T-helper 22 cell (primary cell): ENCODE measurements at places on chromosomes 13 and 19.

- no peak for DNase-seq
Measured at GRCh38 chr13:27139565-27139964, 32.0 kb downstream of the USP12 start.

DNA sequence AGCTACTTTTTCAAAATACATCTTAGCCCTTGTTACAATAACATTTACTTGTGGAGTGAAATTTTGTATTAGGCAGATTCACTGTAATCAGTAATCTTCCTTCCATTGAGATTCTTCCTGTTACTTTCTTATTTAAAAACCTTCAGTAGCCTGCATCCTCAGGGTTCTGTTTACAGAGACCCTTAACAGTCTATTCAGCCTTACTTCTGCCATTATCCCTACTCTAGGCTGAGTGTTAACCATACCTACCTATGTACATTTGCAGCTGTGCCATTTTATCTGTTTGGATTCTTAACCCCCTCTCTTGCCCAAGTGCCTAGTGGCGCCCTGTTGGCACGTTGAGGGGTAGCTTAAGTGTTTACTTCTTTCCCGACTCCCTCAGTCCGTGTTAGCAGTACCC, 71.9 kb downstream of the LRCH1 start:
- DNase-seq: no peak

DNA sequence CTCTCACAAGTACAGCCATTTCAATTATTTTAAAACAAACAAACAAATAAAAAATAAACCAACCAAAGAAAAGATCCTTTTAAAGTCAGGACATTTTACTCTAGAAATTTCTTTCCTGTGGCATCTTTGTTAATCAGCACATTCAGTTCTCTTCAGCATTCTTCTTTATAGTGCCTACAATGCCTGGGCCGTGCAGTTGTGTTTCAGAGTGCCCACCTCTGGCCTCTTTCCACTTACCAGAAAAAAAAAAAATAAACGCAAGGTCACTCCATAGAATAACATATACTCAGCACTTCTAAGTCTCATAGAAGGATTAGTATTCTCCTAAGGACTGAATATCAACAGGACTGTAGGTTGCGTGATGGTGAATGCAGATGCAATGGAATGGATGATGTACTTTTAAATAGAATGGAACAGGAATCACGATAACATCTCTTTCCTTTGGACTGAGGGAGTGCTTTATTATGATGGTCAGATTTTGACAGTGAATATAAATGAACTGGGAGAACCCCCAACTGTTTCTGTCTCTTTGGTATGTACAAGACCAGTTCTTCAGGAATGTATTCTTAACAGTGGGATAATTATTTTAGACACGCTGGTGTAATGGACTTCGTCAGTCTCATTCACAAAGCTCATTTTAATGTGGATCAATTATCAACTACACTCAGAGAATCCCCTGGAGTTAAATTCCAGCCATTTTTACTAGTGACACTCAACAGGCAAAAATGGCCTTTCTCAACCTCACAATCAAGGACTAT, 125.0 kb upstream of the NBEA start:
- DNase-seq: no peak

- no peak for DNase-seq
Measured at GRCh38 chr19:41546386-41546789, 29.6 kb upstream of the CEACAM21 start.

DNA sequence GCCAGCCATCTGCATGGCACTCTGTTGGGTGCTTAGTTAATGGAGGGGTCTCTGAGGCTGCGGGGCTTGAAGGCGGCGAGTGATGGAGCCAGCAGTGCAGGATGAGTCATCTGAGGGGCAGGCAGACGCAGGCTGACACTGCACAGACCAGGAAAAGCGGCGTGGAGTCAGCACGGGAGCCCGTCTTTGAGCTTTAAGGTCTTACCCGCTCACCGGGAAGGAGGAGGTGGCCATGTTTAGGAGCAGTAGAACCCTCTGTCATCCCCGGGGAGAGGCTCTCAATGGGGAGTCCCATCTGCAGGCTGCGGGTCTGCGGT, 13.1 kb downstream of the NAXD start:
- DNase-seq: no peak

DNA sequence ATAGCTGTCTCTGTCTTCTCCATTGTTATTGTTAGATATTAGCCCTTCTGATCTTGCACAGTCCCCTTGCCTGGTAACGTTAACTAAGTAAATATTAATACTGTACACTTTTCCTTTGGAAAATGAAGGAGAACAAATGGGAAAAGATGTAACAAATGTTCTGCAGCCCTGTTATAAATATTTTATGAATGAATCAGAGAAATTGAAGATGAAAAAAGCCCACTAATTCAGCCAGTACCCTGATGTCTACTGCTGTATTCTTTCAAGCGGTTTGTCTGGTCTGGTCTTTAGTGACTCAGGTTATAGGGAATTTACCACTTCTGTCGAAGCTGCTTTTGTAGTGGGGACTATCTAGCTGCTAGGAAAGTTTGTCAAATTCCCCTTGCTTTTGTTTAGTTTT, 121.0 kb downstream of the COG6 start:
- no peak for DNase-seq

DNA sequence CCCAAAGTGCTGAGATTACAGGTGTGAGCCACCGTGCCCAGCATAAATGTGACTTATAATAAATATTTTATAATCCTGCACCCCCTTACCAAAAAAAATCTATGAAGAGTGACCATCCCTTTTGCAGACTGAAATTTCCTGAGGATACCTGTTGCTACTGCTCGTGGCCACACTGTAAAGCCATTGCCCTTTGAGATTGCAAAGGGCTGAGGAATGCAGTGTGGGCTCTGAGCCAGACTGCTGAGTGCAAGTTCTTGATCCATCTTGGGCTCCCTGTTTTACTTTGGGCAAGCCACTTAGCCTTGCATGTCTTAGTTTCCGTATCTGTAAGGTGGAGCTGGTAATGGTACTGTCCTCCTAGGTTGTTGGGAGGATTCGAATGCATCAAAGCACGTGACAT, 23.4 kb downstream of the SIPA1L3 start:
- DNase-seq: no peak

GRCh38 chr19:55085923-55086715, 10.4 kb downstream of the EPS8L1 start:
- DNase-seq: no peak

DNA sequence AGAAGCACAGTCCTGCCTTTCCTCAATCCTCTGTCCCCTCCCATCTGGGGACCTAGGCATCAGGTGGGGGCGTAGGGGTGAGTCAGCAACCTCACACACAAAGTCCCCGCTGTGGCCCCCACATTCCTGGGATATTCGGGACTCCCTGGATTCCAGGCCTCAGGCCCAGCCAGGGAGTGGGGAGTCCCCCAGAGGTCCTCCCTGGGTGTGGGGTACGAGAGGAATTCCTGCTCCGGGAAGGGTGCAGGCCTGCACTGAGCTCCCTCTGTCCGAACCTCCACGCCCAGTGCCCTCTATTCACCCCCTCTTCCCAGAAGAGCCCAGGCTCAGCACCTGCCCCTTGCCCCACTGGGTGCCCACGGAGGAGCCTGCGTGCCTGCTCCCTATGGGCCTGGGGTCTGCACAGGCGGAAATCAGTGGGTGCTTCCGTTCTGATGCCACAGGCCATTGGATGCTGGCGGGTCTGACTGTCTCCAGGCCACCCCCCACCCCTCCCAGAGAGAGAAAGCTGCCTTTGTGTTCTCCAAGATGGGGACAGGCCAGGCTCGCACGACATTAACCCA, 3.4 kb downstream of the CADM4 start:
- DNase-seq: no peak

- DNase-seq: no peak
Measured at GRCh38 chr13:76512721-76513145, 373.5 kb downstream of the KCTD12 start.

DNA sequence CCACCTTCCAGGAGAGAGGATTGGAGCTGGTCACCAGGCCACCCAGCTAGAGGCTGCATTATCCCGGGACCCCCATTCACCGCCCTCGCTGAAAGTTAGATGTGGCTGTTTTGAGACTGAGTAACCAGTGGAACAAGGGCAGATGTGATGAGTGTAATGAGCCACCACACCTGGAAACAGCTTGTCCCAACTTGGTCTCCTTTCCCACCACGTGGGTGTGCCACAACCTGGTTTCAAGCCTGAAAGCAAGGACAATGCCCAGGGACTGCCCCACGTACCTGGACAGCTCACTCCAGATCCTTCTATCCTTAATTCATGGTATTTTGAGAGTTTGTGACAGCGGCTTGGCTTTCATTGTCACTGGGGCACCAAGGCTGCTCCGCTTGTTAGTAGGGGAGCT, 7.0 kb downstream of the LGI4 start:
- no peak for DNase-seq

DNA sequence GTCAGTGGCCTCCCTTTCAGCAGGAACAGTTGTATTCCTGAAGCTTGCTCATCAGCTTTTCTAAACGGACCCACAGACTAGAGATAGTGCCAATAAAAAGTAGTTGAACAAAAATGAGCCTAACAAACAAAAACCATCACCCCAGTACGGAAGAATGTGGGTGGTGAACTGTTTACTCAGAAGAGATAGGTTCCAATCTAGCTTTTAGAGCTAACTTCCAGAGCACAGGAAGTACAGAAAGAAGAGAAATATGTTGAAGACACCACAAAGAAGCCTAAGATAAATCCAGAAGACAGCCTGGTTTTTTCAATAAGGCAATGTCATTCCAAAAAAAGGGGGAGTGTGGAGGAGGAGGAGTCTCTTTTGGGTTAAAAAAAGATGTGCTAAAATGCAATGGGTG, 2.8 kb upstream of the LMO7 start:
- no peak for DNase-seq

- no peak for DNase-seq
Measured at GRCh38 chr13:34430294-34430693, 511.8 kb upstream of the NBEA start.

GRCh38 chr13:20505405-20506366, 20.0 kb downstream of the CRYL1 start:
- no peak for DNase-seq

DNA sequence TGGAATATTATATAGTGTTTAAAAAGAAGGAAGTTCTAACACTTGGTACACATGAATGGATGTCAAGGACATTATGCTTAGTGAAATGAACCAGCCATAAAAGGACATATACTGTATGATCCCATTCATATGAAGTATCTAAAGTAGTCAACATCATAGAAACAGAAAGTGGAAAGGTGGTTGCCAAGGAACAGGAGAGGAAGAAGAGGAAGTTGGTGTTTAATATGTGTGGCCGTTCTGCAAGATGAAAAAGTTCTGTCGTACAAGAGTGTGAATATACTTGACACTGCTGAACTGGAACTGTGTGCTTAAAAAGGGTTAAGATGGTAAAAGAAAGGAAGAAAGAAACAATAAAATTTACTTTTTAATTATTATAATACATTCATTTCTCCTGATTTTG, 33.1 kb upstream of the C1QTNF9 start:
- no peak for DNase-seq

DNA sequence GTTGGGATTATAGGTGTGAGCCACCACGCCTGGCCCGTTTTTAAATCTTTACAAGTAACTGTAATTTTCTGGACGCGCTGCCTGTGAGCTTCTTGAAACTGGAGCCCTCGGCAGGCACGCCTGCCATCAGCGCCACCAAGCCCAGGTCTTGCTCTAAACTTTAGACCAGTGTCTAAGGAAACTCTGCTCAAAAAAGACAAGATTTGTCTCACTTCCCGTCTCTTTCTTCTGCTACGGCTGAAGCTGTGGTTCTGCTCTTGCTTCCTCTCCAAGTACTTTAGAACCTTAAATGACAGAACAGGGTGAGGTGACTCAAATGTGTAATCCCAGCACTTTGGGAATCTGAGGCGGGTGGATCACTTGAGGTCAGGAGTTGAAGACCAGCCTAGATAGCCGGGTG, 24.9 kb downstream of the RCN3 start:
- DNase-seq: no peak

DNA sequence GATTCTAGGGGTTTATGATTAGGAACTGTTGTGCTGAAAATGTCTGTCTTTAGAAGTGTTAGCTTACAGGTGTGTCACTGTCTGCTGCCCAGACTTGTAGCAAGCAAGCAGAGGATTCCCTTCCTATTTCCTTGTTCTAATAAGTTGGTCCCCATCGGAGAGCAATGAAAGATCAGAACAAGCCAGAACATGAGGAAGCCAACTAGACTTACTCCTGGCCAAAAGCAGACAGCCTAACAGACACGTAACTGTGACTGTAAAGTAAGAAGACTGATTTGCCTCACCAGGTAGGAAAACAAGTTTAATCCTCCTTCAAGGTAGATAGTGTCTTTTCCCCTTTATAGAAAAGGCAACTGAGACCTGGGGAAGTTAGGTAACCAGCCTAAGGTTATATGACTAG, 12.5 kb downstream of the POLR1D start:
- DNase-seq: no peak

GRCh38 chr19:52778811-52779210, 7.8 kb downstream of the ZNF600 start:
- DNase-seq: no peak

DNA sequence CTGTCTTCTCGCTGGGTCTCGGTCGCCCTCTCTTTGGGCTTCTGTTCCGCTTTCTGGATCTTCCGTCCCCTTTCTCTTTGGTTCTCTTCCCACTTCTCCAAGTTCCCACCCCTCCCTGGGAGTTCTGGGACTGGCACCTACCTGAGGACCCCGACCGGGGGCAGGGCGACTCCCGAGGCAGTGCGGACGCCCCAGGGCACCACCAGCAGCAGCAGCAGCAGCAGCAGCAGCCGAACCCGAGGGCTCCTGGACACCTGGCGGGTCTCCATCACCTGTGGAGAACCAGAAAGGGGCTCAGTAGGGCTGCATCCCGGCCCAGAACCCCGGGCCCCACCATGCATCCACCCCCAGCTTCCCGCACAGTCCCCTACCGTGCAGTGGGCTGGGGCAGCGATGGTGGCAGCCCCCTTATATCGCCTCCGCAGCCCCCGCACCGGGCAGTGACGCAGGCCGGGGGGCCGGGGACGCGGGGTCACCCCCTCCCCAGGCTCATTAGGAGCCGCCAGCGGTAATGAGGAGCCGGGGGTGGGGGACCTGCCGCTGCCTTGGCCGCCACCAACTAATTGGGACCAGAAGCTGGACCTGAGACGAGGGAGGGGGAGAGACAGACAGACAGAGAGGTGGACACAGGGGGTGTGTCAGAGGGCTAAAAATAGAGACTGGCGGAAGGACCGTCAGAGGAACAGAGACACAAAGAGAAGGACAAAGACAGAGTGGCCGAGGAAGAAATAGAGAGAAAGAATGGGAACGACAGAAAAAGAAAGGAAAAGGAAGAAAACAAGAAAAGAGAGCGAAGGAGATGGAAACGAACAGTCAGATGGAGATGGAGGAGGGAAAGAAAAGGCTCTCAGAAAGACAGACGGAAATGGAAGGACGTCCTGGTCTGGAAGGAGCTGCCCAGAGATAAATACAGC, at the start of gene PTH2:
Gene PTH2 (minus strand): TSS at position 371 of the 914 bp plus-strand sequence. CDS start 102 bp downstream, at position 269.
- no peak for DNase-seq

GRCh38 chr13:90801621-90802020, 545.9 kb upstream of the MIR17HG start:
- no peak for DNase-seq

GRCh38 chr19:5147978-5148793, 179.3 kb downstream of the KDM4B start:
- no peak for DNase-seq

GRCh38 chr13:103873725-103874124, 807.5 kb upstream of the SLC10A2 start:
- DNase-seq: no peak
